ENCODE measurements at places on chromosomes 3 and 15.

DNA sequence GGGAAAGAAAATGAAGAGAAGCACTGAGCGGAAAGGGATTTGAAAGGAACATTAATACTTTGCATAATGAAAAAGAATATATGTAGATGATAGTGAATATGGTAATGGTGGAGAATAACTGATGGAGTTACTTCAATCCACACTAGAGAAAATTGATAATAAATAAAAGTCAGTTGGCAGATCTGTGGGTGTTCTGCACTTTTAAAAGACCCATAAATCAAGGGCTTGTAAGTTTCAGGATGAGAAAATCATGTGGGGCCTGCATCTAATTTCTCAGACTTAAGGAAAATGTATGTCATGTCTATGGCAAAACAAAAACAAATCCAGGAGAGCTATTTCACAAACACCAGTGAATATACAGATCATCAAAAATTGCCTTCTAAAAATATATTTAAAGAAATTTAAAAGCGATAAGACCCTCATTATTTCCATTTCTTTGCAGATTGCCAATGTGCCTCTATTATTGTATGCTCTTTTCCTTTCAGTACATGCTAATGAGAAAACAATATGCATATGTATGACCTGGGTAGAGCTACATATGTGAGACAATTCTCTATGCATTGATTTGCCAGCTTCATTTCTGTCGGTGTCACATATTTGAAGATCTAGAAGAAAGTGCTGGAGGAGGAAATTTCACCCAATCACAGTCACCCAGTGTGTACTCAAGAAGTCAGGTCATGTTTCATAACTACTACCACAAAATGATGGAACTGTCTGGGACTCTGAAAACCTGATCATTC is 269.9 kb upstream of the PDZRN3 start:
- no peak for DNase-seq

DNA sequence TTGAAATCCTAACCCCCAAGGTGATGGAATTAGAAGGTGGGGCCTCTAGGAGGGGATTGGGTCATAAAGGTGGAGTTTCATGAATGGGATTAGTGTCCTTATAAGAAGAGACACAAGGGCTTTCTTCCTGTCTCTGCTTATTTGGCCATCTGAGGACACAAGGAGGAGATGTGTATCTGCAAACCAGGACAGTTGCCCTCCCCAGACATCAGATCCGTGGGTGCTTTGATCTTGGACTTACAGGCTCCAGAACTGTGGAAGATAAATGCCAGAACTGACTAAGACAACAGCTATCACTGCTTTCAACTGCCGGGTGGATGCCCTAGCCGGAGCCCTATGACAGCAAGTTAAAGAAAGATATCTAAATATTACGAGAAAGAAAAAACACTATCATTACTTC is 94.4 kb downstream of the CHRNA7 start:
- no peak for DNase-seq

DNA sequence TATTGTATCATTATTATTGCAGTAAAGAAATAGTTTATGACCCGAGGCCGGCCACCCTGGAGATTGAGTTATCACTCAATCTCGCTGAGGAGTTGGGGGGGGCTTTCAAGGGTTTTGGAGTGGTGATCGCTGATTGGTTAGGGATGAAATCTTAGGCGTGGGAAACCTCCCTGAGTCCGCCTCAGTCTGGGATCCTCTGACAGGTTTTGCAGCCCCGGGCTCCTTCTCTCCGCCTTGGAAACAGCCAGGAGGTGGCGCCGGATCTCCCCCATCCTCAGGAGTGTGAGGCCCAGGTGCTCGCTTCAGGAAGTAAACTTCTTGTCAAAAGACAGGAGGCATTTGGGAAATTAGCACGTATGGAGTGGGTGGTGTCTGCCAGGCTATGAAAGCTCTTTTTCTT is 41.1 kb upstream of the SEC61A1 start:
- no peak for DNase-seq

GRCh38 chr15:34362047-34362773 is 4.8 kb downstream of the LPCAT4 start:
- no peak for DNase-seq

GRCh38 chr3:22377421-22377820 is 626.4 kb upstream of the ZNF385D start:
- DNase-seq = no peak

DNA sequence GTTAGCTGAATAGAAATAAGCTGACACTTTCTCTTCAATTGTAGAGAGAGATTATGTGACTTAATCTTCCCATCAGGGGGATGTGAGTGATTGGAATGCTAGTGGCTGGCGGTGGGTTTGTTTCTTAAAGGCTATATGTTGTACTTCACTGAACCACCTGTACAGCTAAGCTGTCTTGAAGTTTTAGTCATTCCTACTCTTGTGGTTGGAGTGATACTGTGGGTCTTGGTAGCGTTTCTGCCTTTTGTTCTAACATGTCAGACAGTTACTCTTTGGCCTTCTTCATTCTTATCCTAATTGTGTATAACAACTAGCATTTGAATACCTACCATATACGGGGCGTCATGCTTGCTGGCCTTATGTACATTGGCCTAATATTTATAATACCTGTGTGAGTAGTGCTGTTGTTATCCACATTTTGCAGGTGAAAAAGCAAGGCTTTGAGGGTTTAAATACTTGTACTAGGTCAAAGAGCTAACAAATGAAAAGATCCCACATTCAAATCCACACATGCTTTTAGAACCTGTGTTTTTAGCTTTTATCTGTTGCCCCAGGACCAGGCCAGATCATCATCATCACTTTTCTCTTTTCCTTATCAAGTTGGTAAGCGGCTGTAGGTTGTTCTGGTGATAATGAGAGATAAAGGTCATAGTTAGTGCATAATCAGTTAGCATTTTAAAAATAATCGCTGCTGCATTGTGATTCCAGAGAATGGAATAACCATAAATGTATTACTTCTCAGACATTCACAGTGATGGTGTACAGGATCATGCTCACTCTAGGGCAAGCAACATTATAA is 50.2 kb downstream of the AKAP13 start:
- DNase-seq = no peak

DNA sequence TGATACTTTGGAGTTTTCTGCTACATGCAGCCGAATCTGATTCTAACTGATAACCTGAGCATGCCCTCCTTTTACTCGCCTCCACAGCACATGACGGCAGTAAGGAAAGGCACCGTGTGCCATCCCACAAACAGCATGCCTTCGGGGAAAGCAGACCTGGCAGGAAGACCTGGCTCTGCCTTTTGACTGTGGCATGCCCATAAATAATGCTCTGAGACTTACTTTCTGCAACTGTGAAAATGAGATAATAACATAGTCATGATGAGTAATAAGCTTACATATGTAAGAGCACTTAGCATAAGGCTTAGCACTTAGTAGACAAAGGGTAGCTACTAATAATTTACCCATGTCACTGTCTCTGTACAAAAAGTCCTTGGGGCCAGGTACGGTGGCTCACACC is 32.9 kb downstream of the MTHFS start:
- DNase-seq = no peak

DNA sequence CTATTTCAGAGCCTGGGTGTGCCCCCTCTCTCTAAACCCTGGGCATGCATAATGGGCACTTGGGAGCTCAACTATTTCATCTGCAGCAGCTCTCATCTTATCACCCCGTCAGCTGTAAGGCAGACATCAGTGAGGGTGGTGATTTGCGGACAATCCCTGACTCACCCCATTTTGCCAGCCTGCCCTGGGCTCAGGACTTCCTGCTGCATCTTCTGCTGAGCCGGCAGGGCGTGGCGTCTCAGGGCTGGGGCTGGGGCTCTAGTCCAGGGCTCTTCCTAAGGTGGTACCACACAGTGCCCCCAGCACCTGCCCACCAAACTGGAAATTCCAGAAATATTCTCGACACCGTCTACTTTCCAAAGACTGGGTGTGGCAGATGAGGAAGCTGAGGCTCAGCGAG is 925 bp upstream of the PSTPIP1 start:
- no peak for DNase-seq

- DNase-seq = no peak
These were observed 64.3 kb downstream of the FRMD5 start for GRCh38 chr15:44130778-44131177.

GRCh38 chr15:78321041-78321570 is 19.0 kb upstream of the CRABP1 start:
- no peak for DNase-seq

- DNase-seq = no peak
These were observed 209.8 kb downstream of the GAP43 start for GRCh38 chr3:115833074-115833473.

DNA sequence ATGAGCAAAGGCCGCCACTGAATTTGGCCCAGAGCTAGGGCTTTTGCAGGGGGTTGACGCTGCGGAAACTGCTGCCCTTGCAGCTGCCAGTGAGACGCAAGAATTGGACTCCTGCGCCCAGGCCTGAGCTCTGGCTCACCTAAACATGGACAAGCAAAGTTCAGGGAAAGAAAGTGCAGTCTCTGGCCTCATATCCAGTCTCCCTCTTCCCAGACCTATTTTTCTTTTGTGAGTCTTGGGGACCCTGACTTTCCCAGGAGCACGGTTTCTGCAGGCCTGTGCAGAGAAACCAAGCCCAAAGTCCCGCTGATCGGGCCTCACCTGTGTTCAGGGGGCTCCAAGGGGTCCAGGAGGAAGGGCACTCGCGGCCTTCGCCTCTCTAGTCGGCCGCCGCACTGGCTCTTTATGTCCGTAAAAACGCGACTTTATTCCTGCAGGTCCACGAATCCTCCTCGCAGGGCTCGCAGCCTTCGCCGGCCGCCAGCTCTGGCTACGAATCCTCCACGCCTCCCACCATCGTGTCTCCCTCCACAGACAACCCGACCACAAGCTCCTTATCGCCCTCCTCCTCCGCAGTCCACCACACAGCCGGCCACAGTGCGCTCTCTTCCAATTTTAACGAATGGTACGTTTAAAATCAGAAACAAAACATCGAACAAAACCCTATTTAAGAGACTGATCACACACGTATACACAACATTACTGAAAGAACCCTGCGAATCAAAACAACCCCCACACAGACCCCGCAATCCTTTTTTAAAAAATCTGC is 3.9 kb downstream of the ZIC1 start:
- no peak for DNase-seq

DNA sequence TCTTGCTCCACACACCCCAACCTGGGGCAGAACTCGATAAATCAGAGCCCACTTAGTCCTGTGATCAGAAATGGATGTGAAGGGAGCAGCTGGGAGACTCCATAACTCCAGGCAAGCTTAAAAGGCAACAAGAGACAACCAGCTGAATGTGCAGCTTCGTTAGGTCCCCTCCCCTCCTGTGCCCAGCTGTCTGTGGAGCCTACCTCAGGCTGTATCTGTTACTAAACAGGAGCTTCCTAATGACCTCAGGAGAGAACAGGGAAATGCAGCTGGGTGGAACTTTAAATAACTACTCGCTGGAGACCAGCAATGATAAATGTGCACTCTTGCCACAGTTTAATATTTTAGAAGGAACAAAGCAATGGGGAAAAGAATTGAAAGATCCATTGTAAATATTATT is 25.9 kb downstream of the SLC9A9 start:
- DNase-seq = no peak

DNA sequence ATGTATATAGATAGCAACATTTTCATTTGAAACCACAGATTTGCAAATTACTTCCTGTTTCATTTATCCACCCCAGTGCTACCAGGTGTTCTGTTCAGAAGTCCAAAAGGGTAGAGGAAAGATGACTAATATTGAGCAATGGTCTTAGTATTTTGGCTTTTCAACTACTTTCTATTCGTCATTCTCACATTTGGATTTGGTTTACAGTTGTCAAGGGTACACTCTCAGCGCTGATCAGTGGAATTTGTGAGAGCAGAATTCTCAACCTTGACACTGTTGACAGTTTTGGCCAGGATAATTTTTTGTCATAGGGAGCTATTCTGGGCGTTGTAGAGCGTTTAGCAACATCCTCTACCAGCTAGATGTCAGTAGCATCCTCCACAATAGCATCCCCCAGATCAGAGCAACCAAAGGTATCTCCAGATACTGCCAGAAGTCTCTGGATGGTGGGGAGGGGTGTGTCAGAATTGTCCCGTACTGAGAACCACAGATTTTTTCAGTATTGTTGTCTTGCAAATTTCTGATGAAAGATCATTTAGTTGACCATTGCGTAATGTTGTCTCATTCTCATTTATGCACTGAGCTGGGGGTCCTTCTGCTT is 4.2 kb downstream of the HMCES start:
- DNase-seq = no peak

GRCh38 chr3:9135526-9135925 is 113.9 kb downstream of the SRGAP3 start:
- no peak for DNase-seq

DNA sequence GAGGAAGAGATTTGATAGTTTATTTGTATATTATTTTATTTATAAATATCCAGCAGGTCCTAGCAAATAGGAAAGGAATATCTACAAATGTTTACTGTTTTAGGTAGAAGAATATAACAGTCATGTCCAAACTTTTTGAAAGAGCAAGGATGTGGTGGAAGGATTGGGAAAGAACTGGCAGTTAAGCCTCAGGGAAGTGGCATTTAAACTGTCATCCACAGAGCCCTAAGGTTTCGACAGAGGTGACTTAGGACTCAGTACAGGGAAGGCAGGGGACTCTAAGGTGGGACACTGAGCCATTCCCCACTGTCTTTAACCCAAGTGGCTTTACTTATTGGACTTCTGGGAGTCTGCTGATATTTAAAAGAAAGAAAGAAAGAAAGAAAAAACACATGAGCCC is 11.8 kb upstream of the TMEM87A start:
- no peak for DNase-seq

DNA sequence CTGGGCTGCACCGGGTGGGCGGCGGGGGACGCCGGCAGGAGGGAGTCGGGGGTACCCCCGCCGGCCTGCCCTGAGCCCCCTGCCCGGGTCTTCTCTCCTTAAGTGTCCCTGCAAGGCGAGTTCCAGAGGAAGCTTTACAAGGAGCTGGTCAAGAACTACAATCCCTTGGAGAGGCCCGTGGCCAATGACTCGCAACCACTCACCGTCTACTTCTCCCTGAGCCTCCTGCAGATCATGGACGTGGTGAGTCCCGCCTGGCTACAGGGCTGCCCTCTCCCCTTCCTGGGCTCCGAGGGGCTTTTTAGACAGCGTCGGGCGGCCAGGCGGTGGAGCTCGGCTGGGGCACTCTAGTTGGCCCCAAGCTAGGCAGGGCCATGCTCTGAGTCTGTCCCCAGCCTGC is 480 bp downstream of the CHRNA7 start:
- no peak for DNase-seq

DNA sequence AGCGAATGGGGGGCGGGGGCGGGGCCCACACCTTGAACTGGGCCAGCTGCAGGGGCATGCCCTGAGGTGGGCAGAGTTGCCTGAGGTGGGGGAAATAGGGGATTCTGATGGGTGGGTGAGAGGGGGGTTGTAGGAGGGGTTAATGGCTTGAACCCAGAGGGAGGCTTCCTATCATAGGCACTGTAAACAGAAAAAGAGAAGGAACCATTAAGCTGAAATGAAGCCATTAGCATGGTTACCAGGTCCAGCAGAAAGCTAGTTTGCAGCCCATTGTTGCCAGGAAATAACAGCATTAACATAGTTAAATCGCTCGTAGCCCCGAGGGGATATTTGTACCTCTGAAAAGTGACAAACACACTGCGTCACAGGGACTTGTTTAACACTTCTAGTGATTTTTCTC is 29.0 kb downstream of the ETV5 start:
- DNase-seq = no peak
